Osteoblast (primary cell): ENCODE measurements at places on chromosomes 1 and 21.
A peak's percentile ranks its signal among the peaks of the same experiment; 100 is the strongest.

- no peak for DNase-seq
Measured at GRCh38 chr1:154629061-154629674, 21.2 kb upstream of the ADAR start.

DNA sequence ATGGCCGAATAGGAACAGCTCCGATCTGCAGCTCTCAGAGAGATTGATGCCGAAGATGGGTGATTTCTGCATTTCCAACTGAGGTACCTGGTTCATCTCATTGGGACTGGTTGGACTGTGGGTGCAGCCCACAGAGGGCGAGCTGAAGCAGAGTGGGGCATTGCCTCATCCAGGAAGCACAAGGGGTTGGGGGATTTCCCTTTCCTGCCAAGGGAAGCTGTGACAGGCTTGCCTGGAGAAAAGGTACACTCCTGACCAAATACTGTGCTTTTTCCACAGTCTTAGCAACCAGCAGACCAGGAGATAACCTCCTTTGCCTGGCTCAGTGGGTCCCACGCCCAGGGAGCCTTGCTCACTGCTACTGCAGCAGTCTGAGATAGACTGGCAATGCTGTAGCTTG lies 66.9 kb downstream of the HSD3B1 start:
- DNase-seq, result no peak

- DNase-seq, result no peak
Measured at GRCh38 chr21:35720208-35720731, 340.1 kb downstream of the SETD4 start.

GRCh38 chr1:207455183-207455754 lies 1.1 kb downstream of the CR2 start:
- DNase-seq, result no peak

DNA sequence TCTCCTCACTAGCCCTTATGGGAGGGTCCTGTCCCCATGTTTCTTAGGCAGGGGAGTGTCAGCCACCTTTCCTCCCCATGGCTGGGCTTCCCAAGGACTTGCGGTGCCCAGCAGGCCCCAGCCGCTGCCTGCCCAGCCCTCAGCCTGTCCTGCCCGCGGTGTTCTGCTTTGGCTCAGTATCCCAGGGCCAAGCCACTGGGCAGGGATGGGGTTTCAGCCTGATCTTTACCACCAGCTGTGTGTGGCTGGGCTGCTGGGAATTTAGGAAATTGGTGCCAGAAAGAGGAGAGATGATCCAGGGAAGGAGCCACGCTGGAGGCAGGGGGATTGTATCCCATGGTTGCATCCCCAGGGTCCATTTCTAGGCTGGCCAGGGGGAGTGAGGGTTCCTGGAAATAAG lies 6.9 kb upstream of the IGFN1 start:
- no peak for DNase-seq

DNA sequence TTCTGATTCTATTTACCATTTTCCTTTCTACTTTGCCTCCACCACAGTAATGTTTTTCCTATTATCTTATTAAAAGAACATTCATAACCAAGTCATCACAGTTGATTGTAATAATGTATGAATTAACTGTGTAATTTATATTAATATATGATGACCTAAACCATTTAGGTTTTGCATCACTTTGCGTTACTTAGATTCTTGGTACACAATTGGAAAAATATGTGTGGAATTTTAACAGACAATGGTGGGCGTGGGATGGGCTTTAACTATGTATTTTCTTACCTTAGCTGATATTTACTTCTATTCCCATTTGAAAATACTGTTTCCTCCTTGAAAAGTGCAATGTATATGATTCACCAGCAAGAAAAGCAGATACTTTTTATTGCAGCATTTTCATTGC lies 3.6 kb downstream of the KRTAP21-3 start:
- no peak for DNase-seq

DNA sequence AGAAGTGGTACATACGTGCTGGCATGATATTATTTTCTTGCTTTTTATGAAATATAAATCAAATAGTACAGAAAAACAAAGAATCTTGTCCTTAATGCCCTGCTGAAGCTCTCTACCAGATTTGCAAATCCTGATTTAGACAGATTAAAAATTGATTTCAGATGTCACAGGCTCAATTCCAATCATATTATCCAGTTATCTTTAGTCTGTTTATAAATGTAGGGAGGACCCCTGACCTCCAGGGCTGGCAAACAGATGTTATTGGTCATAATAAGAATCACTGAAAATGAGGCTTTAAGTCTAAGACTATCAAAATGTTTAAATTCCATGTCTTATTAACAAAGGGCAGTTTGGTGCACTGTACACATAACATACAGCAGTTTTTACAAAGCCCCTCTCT lies 62.1 kb downstream of the TP53BP2 start:
- no peak for DNase-seq

- no peak for DNase-seq
Measured at GRCh38 chr1:25834894-25835293, 15.1 kb downstream of the MTFR1L start.

DNA sequence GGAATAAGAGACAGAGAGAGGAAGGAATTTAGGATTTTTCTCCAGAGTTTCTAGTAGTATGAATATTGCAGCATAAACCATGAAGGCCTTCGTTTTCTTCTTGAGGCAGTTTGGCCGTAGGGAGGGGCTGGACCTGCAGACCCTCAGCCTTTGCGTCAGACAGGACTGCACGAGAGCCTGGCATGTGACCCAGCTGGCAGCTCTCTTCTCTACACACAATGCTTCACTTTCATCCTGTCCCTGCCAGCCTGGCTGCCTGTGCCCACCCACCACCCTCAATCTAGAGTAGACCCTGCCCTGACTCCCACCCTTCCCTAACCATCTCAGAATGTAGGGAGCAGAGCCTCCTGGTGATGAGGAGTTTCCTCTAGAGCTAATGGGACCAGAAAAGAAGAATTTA lies 1.6 kb downstream of the CA14 start:
- peak; percentile 67 for DNase-seq

- DNase-seq, result peak; percentile 81
Measured at GRCh38 chr1:227891955-227892488, 55.7 kb downstream of the WNT9A start.

GRCh38 chr1:30738040-30738714 lies 14.8 kb upstream of the MATN1 start:
- peak; percentile 25 for DNase-seq

GRCh38 chr1:59673573-59674450 lies 140.9 kb upstream of the HOOK1 start:
- no peak for DNase-seq

DNA sequence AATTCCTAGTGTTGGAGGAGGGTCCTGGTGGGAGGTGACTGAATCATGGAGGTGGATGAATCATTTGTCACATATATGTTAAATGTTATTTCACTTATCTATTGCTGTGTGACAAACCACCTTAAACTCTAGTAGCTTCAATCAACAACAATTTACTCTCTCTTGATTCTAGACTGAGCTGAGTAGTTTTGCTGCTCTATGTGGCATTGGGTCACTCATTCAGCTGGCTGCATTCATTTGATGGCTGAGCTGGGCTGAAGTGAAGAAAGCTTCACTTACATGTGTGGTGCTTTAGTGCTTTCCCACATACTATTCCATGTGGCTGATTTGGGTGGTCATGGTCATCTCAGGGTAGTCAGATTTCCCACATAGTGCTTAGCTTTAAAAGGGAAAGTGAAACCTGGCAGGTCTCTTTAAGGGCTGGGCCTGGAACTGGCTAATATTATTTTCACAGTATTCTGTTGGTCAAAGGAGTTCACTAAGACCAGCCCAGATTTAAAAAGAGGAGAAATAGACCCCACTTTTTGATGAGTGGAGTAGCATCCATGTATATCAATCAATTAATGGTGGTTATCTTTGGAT lies 10.5 kb downstream of the DNAH14 start:
- DNase-seq, result no peak

DNA sequence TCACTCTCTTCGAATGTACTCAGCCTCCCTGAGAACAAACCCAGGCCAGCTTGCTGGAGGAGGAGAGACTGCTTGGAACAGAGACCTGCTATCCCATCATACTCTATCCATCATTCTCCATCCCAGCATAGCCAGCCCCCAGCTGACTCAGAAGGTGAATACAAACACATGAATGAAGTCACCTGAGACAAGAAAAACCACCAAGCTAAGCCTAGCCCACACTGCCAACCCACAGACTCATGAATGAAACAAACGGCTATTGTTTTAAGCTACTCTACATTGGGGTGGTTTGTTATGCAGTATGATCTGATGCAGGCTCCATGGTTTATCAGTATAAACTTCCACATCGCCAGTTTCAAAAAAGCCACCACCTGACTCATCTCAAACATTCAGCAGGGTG lies 395.6 kb downstream of the SETD4 start:
- DNase-seq, result no peak

GRCh38 chr1:21913258-21913657 lies 23.9 kb downstream of the HSPG2 start:
- DNase-seq, result peak; percentile 39

DNA sequence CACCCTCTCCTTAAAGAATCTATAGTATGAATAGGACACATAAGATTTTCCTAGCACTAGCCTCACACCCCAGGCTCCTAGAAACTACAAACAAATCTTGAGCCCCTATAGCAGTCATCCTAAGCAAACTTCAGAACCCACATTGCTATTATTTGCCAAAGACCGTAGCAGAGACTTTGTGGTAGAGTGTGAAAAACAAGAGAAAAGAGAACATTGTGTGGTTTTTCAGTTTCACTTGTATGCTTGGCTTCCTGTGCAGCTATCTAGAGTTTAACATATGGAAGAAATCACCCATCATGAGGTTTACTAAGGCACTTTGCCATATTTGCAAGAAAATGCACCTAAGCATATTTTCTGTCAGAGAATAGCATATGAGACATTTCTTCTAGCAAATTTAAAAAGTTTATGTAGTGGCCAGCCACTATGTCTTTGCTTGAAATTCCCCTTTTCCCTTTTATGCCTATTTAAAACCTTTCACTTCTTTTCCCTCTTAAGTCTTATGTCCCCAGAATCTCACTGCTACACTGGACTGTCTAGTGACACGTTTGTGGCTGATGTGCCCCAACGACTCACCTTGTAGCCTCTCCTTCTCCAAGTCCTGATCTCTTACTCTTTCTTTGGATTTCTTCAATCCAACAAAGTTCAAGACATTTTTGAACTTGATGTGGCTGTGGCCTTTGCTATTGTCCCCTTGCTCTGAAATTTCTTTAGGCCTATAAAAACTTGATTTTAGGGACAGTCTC lies 25.6 kb downstream of the CCDC190 start:
- DNase-seq, result no peak

GRCh38 chr1:151309811-151310323 lies 17.3 kb downstream of the PI4KB start:
- DNase-seq, result peak; percentile 41

DNA sequence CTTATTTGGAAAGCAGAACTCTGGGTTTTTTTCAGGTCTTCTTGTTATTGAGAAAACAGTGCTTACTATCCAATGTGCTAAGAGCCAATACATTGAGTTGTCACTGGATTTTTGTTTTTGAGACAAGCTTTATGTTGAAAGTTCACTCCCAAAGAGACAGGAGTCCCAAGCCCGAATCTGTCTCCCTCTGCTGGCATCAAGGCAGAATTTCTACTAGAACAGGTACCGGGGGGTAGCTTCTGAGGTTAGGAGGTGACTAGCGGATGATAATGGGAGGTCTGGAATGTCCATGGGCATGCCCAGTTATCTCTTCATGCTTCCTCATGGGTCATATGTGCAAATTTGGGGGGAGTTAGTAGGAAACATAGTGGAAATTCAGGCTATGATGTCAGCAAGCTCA lies 25.1 kb downstream of the ZNF124 start:
- no peak for DNase-seq

DNA sequence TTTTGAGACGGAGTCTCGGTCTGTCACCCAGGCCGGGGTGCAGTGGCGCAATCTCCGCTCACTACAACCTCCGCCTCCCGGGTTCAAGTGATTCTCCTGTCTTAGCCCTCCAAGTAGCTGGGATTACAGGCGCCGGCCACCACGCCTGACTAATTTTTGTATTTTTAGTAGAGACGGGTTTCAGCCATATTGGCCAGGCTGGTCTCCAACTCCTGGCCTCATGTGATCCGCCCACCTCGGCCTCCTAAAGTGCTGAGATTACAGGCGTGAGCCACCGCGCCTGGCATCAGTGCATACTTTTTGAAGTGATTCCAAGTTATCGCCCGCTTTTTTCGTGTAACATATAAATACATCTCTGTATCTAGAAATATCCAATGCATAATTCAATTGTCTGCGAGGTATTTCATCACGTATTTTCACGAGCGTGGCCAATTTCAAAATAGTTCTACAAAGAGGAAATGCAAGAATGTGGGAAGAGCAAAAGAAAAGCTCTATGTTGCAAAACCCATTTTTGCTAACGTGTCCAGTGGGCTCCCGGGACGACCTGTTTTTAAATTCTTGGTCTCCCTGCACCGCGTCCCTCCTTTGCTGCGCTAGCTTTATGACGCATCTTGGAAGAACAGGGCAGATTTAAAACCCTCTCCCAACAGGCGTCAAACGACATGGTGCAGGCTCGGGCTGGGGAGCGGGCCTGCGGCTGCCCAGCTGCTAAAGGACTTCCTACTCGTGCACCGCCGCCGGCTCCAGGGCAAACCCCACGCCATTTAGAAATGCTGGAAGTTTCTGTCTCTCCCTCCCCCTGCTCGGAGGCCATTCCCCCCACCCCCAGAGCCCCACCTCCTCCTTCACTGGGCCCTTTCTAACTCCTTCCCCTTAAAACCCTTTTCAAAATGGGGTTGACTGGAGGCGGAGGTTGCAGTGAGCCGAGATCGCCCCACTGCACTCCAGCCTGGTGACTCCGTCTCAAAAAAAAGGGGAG lies 923 bp upstream of the IFNGR2 start:
- DNase-seq, result peak; percentile 92

- DNase-seq, result no peak
Measured at GRCh38 chr1:43991200-43991475, 261 bp upstream of the CCDC24 start.

- DNase-seq, result no peak
Measured at GRCh38 chr1:216606047-216606637, 117.1 kb downstream of the ESRRG start.
